Epithelial cell of alveolus of lung (primary cell): ENCODE measurements at places on chromosomes 7 and 10. TPM values are rescaled to one million over a fixed set of nuclear protein-coding genes. Genes with fewer than 3 reads are reported as not detected.

The EN2 gene
- total RNA-seq: not detected in 2 replicates

The EMX2 gene
- total RNA-seq: not detected in 2 replicates

The ANKRD7 gene
- total RNA-seq: 0.08 and 0.91 TPM in 2 replicates

The ANKRD61 gene
- 0.08 and 0.39 TPM in 2 replicates for total RNA-seq

The FMC1 gene
- total RNA-seq: 15.3 and 16.6 TPM in 2 replicates

The IKZF1 gene
- not detected in 2 replicates for total RNA-seq

The ELN gene
- total RNA-seq: 2.3 and 16.4 TPM in 2 replicates

The DMBT1 gene
- total RNA-seq: 0.40 TPM in 1 of 2 replicates, not detected in the other

The AKR1C4 gene
- total RNA-seq: not detected in 2 replicates

The KLLN gene
- total RNA-seq: 0.78 and 0.88 TPM in 2 replicates

The CPA2 gene
- total RNA-seq: not detected in 2 replicates

The CPXM2 gene
- total RNA-seq: 1.8 TPM in 1 of 2 replicates, not detected in the other

The FKBP6 gene
- total RNA-seq: not detected in 2 replicates

The PIP gene
- total RNA-seq: not detected in 2 replicates

The PSAP gene
- total RNA-seq: 769 and 988 TPM in 2 replicates

The FAM24B gene
- total RNA-seq: 2.2 and 2.8 TPM in 2 replicates

The OPN1SW gene
- not detected in 2 replicates for total RNA-seq

The NYAP1 gene
- total RNA-seq: 2.2 and 10.5 TPM in 2 replicates

The SORCS1 gene
- 0.08 TPM in 1 of 2 replicates, not detected in the other for total RNA-seq

The NCF1 gene
- not detected in 2 replicates for total RNA-seq

The COMMD3 gene
- 36.3 and 37.3 TPM in 2 replicates for total RNA-seq

The NRAP gene
- not detected in 2 replicates for total RNA-seq

The CYP3A7 gene
- 0.13 and 1.0 TPM in 2 replicates for total RNA-seq

The NUTM2E gene
- 0.13 TPM in 1 of 2 replicates, not detected in the other for total RNA-seq

The ATOH7 gene
- 0.13 and 0.48 TPM in 2 replicates for total RNA-seq

The AKR1C8 gene
- total RNA-seq: not detected in 2 replicates

The ITPRID1 gene
- not detected in 2 replicates for total RNA-seq

The ZNF503 gene
- 22.2 and 112 TPM in 2 replicates for total RNA-seq

The PLXNA4 gene
- 0.65 and 2.7 TPM in 2 replicates for total RNA-seq

The PLEKHS1 gene
- total RNA-seq: not detected in 2 replicates

The CLRN3 gene
- not detected in 2 replicates for total RNA-seq

The MOSPD3 gene
- total RNA-seq: 18.2 and 23.9 TPM in 2 replicates

The DKK1 gene
- total RNA-seq: 5.9 and 35.4 TPM in 2 replicates

The HHEX gene
- total RNA-seq: 11.0 and 19.4 TPM in 2 replicates

The LRRC18 gene
- not detected in 2 replicates for total RNA-seq

The CALHM3 gene
- total RNA-seq: not detected in 2 replicates

The OPALIN gene
- not detected in 2 replicates for total RNA-seq

The FAM241B gene
- total RNA-seq: 0.65 TPM in 1 of 2 replicates, not detected in the other

The SPDYE2 gene
- not detected in 2 replicates for total RNA-seq

The IFIT1 gene
- 26.9 and 30.0 TPM in 2 replicates for total RNA-seq

The PNLIPRP2 gene
- not detected in 2 replicates for total RNA-seq

The SCIN gene
- 0.26 TPM in 1 of 2 replicates, not detected in the other for total RNA-seq

The CLCN1 gene
- 0.13 TPM in 1 of 2 replicates, not detected in the other for total RNA-seq

The VKORC1L1 gene
- 9.8 and 15.5 TPM in 2 replicates for total RNA-seq

The OR13A1 gene
- total RNA-seq: 0.08 TPM in 1 of 2 replicates, not detected in the other

The CYP2C19 gene
- total RNA-seq: not detected in 2 replicates

The CDHR1 gene
- total RNA-seq: 0.52 TPM in 1 of 2 replicates, not detected in the other

The CCDC201 gene
- not detected in 2 replicates for total RNA-seq

The PALS2 gene
- total RNA-seq: 7.9 and 13.5 TPM in 2 replicates
